Skeletal muscle tissue (tissue), 5 donors: ENCODE measurements at places on chromosomes 1 and 21. TPM values are rescaled to one million over a fixed set of nuclear protein-coding genes. Genes with fewer than 3 reads are reported as not detected.

The NGF gene
- total RNA-seq, result 2.1 TPM

The SLC44A5 gene
- total RNA-seq, result under 0.01 TPM

The S100A7A gene
- not detected for total RNA-seq

The HNRNPU gene
- total RNA-seq, result 342 TPM

The TDRD5 gene
- under 0.01 TPM for total RNA-seq

The PPOX gene
- total RNA-seq, result 13.6 TPM

The CD1E gene
- total RNA-seq, result 0.52 TPM

The FAM151A gene
- total RNA-seq, result not detected

The PROK1 gene
- not detected for total RNA-seq

The CHIA gene
- total RNA-seq, result not detected

The CDC42BPA gene
- 44.4 TPM for total RNA-seq

The EPS8L3 gene
- total RNA-seq, result not detected
